D341Med (cell line): ENCODE measurements at places on chromosomes 3 and 15.

DNA sequence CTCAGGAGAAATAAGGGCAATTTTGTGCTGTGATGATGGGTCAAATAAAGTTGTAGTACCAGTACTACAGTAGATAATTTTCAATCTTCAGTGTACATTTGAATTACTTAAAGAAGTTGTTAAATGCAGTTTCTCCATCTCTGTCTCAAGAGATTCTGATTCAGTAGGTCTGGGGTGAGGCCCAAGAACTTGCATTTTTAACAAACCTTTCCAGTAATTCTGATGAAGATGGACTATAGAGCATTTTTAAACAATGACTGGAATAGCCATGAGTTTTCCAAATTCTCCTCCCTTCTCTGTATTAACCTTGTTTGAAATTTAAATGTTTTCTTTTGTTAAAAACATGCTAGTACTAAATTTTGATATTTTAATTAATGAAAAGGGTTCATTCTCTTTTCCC is 127.0 kb upstream of the CD96 start:
- no peak for DNase-seq

- no peak for DNase-seq
Observed at GRCh38 chr3:98799479-98799878, 36.3 kb downstream of the ST3GAL6 start.

GRCh38 chr3:35079403-35079802 is 559.9 kb upstream of the ARPP21 start:
- DNase-seq, result no peak

- no peak for DNase-seq
Observed at GRCh38 chr3:146517684-146518435, 26.5 kb downstream of the PLSCR1 start.

DNA sequence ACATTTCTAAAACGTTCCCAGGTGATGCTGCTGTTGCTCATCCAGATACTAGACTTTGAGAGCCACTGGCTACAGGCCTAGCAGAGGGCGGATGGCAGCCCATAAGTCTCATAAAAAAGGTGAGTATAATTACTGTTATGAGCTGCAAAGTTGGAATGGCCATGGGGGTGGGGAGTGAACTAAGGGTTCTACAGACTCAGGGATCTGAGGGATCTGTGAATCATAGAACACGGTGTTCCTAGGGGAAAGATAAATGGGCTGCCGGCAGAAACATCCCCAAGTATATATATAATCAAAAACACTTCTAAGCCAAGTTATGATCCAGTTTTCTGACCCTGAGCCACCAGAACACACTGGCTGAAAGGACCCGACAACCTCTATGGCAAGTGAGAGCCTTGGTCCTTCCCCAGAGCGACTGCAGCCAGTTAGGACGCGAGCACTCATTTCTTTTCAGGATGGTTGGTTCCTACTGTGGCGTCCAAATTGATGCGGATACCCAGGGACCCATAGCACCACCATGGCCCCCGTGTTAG is 7.9 kb upstream of the SYNM start:
- DNase-seq, result no peak

DNA sequence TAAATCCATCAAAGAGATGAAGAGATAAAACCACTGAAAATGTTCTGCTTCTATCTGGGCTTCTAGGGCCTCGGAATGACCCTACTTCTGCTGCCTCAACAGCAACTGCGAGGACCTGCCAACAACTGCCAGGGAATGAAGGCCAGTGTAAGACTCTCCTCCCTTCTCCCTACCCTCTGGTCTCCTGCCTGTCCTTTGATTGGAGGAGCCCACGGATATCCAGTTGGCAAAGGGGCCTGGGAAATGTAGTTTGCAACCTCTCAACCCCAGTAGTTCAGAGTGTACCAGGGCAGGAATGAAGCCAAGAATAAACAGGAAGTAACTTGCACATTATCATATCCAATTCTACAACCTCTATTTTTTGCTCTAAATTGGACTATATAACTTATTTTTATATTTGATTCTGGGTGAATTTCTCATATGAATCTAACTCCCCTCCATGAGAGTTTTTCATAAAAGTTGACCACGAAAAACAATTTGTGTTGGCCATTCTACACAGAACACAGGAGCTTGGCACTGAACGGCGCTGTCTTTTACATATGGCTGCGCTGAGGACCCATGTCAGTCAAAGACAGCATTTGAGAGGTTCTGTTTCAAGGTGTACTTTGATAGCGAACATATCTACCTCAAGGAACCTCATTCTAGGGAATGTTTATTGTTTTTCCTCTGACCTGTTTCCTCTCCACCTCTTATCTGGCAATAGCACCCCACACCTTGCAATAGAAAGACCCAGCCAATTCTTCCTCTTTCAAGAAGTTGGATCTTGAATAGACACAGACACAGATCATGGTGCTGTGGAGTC is 91.1 kb upstream of the RNF7 start:
- peak; percentile 60 for DNase-seq

DNA sequence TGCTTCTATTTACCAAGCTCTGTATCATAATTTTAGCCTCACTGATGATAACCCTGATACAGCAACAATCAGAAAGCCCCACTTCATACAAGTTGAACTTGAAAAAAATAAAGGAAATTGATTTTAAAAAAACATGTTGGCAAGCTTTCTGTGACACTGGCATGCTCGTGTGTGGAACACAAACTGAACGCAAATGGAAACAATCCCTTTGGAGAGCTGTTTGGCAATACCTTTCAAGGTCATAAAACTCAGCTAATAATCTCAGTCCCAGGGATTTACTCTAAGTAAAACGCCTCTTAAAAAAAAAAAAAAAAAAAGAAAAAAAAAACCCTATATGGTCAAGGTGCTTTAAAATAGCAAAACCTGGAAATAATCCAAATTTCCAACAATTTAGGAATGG is 166.7 kb upstream of the BCL6 start:
- DNase-seq, result no peak

- no peak for DNase-seq
Observed at GRCh38 chr15:98844261-98844660, 163.3 kb downstream of the PGPEP1L start.

GRCh38 chr15:34584330-34584668 is 848 bp upstream of the GOLGA8B start:
- no peak for DNase-seq

DNA sequence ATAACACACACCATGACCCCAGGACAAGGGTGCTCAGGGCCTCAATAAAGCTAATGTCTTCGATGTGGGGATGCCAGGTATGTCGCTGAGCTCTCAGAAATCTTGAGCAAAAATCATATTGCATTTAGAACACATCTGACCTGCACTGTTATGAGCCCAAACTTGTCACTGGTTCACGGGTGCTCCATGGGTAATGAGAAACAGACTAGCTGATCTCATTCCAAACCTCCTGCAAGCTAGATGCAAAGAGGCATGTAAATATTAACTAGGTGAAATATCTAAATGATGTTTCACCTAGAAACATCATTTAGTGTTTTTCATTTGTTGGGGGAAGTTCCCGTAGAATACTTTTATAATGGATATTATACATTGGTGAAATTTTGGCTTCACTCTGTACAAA is 549.4 kb downstream of the OCA2 start:
- no peak for DNase-seq

GRCh38 chr3:39094851-39095677 is 12.4 kb downstream of the GORASP1 start:
- no peak for DNase-seq

DNA sequence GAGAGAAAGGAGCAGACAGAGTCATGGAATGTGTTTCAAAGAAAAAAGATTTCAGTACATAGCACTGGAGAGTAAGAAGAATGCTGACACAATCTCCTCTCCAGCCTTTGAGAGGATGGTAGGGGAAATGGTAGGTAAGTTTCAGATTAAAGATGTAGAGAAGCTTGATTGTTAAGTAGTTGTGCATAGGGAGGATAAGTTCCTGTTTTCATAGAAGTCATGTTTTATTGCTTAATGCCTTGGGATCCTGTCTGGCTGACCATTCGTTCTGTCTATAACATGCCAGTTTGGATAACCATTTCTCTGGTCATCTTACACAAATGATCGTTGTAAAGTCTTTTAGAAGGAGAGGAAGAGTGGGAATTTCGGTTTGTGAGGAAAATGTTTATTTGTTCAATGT is 95.7 kb upstream of the IGSF10 start:
- no peak for DNase-seq

DNA sequence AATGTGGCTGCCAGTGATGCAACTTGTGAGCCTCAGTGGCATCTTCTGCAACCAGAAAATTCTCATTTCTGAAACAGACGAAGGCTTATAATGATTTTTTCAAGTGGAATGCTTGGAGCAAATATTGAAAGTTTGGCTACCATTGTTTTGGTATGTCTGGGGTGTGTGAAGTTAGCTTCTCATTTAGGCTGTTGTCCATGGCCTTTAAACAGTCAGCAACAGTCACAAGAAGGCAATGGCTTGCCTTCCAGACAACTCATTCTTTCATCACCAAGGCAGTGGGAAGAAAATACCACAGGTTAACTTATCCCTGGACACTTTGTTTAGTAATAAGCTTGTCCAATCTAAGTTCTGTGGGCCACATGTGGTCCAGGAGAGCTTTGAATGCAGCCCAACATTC is 4.7 kb upstream of the BNC1 start:
- no peak for DNase-seq

GRCh38 chr3:123789160-123789559 is 95.0 kb downstream of the MYLK start:
- DNase-seq, result no peak

- peak; percentile 62 for DNase-seq
Observed at GRCh38 chr3:98343647-98344507, 9.8 kb upstream of the OR5K4 start.

DNA sequence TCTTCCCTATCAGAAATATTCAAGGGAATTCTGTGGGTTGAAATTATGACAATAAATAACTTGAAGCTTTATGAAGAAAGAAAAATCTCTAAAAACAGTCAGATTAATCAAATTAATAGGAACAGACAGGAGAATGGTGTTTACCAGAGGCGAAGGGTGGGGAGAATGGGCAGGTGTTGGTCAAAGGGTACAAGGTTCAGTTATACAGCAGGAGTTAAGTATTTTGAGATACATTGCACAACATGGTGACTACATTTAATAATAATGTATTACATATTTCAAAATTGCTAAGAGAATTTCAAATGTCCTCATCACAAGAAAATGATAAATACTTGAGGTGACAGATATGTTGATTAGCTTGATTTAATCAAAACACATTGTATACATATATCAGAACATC is 18.6 kb downstream of the SPCS1 start:
- DNase-seq, result no peak

GRCh38 chr15:60337076-60337475 is 60.7 kb downstream of the ANXA2 start:
- no peak for DNase-seq

DNA sequence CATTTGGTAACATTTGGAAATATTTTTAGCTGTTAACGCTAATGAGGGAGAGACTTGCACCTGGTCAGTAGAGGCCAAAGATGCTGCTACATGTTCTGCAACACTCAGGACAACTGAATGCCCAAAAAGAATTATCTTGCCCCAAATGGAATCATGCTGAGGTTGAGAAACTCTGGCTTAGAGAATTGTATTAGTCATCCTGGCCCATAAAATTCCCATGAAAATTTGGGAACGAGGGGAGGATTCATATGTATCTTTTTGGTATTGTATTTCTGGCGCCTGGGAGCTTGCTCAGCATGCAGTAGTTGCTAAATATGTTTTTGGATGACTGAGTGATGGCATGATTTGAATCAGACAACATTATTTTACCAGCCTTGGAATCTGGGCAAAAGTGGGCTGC is 59.9 kb downstream of the CHL1 start:
- DNase-seq, result no peak

GRCh38 chr3:142628801-142629200 is 32.6 kb downstream of the PLS1 start:
- DNase-seq, result no peak

DNA sequence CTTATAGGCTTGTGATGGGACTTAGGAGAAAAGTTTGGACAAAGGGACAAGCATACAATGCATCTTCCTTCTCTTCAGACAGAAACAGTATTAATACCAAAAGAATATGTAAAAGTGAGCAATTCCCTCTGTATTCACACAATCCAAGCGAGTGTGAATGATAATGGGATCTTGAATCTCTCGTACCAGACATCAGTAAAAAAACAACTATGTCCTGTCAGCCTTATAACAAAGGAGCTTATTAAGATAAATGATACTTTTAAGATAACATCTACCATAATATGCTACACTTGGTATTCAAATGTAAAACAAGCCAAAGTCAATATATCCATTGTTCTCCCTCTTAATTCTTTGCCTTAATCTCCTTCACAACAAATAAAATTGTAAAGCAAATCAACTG is 288.6 kb upstream of the CNTN6 start:
- no peak for DNase-seq

DNA sequence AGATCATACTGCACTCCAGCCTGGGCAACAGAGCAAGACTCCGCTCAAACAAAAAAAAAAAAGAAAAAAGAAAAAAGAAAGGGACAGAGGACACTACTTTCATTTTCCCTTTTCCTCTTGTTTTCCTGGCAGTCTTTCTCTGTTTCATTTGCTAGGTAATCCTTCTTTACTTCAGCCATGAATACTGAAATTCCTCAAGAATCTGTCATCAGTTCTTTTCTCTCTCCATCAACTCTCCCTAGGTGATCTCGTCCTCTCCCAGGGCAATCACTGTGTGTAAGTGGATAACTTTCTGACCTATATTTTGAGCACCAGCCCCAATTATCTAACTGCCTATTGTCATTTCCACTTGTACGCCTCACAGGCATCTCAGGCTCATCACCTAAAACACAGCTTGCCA is 51.5 kb downstream of the TTC23 start:
- DNase-seq, result no peak

- peak; percentile 60 for DNase-seq
Observed at GRCh38 chr3:118817748-118818165, 216.9 kb downstream of the IGSF11 start.

- DNase-seq, result no peak
Observed at GRCh38 chr3:182979674-182980191, 605 bp downstream of the DCUN1D1 start.

DNA sequence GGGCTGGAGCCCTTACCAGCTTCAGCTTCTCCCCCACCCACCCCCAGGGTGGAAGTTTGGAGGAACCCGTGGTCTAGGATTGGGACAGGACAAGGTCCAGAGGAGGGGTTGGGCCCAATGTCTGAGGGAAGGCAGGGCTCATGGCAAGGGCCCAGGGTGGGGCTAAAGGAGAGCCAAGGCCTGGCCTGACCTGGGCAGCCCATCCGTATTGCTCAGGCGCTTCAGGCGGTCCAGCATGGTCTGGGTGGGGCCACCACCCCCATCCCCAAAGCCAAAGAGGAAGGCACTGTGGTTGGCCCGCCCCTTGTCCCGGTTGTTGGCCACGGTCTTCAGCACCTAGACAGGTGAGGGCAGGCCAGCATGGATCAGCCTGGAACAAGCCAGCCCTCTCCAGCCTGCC is 7.6 kb downstream of the MAN2C1 start:
- no peak for DNase-seq

DNA sequence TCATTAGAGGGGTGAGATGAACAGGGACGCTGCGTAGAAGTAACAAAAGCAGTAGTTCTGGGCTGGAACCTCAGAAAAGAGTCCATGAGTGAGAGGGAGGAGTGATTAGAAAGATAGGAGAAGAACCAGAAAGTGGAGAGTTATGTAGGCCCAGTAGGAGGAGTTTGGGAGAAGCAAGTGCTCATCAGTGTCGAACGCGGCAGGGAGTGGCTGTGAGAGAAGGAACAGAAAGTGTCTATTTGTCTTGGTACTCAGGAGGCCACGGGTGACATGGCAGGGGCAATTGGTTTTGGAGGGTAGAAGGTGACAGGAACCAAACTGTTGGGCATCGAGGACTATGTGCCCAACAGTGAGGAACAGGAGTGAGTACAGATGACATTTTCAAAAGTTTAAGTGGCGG is 1.3 kb upstream of the INSYN1 start:
- no peak for DNase-seq
